ENCODE measurements at places on chromosomes 11 and 22.
A peak's percentile ranks its signal among the peaks of the same experiment; 100 is the strongest.

DNA sequence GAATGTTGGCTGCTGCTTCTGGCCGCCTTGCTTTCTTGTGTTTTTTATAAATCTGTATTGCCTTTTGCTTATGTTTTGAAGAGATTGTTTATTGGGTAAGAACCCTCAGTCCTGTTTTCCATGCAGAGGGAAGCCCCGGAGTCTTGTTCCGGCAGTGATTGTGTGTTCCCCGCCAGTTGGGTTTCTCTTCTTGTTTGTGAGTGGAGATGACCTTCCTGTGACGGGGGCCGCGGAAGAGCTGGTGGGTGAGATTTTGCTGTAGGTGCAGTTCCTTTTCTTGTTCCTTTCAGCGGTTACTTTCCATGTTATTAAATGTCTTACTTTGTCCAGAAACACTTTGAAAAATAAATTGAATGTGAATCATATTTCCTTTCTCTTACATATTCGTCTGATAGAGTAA lies 8.3 kb downstream of the TBC1D22A start:
- peak; percentile 62 for DNase-seq

DNA sequence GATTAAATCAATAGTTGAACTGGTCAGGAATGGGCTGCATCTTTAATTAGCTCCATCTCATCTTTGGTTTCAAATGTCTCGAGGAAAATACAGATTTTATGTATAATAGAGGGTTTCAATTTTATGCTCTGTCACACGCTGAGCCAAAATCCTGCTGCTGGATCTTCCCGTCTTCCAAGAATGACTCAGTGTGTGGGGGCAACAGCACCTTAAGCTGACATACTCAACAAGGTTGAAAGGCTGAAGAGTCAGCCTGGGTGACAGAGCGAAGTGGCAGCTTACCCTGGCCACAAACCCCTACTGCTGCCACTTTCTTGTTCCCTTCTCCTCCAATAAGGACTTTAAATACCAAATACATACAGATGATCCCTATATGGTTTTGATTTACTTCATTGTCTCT lies 9.0 kb upstream of the PCF11 start:
- no peak for DNase-seq

GRCh38 chr22:29069463-29069862 lies 3.4 kb upstream of the KREMEN1 start:
- no peak for DNase-seq

DNA sequence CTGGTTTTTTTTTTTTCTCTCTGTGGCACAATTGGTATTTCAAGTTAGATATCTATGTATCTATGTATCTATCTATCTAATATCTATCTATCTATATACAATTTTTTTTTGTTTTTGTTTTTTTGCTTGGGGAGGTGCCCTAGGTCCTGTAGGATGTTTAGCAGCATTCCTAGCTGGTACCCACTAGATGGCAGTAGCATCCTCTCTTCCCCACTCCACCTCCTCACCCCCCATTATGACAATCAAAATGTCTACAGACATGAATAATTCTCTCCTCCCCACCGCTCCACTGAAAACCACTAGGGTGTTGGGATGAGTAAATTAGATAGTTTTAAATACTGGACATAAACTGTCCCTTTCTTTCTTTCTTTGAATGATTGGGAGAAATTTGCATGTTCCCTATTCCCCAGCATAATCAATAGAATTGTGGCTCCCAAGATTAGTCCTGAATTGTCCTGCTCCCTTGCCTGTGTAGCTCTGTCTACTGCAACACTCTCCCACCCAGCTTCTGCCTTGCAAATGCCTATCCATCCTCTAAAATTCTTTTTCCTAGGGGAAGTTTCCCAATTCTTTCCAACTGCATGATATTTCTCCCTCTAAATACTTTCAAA lies 1152.4 kb downstream of the LRRC4C start:
- peak; percentile 52 for DNase-seq

GRCh38 chr22:22111267-22111751 lies 128.7 kb upstream of the TOP3B start:
- peak; percentile 65 for DNase-seq

- DNase-seq: peak; percentile 89
Measured at GRCh38 chr11:74749127-74749964, 697 bp downstream of the RNF169 start.

DNA sequence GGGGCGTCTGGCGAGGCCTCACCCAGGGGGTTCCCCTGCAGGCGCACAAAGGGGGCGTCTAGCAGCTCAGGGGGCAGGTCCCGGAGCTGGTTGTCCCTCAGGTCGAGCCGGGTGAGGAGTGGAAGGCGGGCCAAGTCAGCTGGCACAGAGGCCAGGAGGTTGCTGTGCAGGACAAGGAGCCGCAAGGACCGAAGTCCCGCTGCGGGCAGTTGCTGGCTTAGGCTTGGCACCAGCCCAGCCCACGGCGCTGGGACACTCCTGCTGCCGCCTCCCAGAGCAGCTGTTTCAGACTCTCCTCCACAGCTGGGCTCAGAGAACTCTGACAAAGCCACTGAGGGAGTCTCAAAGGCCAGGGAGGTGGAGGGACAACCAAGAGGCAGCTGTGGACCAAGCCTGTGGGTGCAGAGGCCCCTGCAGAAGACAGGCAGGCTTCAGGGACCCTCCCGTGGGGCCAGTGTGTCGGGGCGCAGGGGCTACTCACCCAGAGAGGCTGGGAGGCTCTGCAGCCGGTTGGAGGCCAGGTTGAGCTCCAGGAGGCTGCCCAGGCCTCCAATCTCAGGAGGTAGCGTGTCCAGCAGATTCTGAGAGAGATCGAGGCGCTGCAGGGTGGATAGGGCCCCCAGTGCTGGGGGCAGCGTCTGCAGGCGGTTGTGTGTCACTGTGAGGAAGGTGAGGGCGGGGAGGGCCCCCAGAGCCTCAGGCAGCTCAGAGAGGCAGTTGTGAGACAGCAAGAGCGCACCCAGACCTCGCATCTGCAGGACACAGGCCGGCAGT lies 2.2 kb downstream of the PIDD1 start:
- DNase-seq: no peak

DNA sequence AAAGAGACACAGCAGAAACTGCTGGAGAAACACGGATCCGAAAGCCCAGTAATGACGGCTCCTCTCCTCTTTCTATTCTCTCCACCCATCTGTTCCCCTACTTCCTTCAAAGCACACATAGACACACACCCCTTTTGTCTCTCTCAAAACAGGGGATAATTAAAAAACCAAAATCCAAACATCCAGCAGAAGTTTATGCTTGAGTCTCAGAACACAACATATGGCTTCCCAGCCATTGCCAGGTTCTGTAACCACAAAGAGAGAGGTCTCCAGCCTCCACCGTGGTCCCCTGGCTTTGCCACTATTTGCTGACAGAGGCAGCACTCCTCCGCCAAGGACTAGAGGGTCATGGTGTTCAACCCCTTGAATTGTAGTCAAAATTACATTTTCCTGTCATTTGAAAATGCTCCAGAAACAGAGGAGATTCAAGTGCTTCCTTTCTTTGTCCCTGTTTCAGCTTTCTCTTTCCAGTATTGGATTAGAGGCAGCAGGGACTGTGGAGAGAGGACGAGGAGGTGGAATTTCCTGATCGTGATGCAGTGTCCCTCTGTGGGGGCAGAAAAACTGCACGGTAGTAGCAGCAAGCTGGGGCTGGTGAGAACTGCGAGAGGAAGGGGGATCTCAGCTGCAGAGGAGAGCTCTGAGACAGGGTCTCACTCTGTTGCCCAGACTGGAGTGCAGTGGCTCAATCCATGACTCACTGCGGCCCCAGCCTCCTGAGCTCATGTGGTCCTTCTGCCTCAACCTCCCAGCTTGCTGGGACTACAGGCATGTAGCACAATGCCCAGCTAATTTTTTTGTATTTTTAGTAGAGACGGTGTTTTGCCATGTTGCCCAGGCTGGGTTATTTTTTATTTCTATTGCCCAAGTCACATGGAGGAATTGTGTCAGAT lies 60.3 kb downstream of the UBASH3B start:
- DNase-seq: peak; percentile 27

GRCh38 chr11:110629594-110629993 lies 82.6 kb downstream of the ARHGAP20 start:
- DNase-seq: no peak

Data from NAMALWA (cell line).